ENCODE measurements at places on chromosomes 7 and 10. TPM values are rescaled to one million over a fixed set of nuclear protein-coding genes. Genes with fewer than 3 reads are reported as not detected.

GRCh38 chr10:111107846-111108245, 31.0 kb downstream of the ADRA2A start:
- no peak for DNase-seq

DNA sequence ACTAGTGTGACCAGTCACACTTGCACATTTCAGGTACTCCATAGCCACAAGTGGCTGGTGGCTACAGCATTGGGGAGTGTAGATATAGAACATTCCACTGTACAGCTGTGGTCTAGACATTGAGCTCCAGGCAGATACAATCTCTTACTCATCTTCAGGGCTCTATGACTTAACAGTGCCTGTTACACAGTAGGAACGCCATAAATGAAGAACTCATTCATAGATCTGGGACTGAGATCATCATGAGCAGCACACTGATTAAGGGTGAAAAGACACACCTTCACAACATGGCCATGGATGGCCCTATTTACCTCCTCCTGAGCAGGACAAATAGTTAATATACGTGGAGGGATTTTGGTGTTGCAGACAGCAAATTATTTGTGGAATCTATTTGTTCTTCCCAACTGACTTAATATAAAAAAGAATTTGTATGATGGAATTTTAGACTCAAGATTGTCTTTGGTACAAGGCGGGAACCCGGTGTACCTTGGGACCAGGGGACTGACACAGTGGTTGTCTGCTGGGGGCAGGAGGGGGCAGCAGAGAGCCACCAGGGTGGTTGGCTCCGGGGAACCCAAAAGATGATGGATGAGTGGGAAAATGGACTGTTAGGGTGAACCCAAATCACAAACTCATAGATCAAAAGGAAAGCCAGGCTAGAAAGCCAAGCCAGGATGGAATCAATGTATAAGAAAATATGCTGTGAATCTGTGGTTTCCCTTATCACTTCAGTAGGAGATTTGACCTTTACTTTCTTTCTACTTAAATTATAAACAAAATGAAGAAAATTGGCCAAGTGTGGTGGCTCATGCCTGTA, 24.3 kb upstream of the CPA2 start:
- DNase-seq = peak; percentile 80

DNA sequence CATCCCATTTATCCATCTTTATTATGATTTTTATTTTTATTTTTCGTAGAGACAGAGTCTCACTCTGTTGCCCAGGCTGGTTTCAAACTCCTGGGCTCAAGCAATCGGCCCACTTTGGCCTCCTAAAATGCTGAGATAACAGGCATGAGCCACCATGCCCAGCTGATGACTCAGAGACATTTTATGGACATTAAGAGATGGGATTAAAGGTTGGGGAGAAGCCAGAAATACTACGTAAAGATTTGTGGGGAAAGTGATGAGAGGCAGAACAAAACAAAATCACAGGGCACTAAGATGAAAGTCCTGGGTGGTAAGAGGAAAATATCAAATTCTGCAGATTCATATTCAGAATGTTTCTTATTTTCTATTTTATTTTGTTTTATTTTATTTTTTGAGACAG, 7.6 kb downstream of the WNT8B start:
- DNase-seq = no peak

DNA sequence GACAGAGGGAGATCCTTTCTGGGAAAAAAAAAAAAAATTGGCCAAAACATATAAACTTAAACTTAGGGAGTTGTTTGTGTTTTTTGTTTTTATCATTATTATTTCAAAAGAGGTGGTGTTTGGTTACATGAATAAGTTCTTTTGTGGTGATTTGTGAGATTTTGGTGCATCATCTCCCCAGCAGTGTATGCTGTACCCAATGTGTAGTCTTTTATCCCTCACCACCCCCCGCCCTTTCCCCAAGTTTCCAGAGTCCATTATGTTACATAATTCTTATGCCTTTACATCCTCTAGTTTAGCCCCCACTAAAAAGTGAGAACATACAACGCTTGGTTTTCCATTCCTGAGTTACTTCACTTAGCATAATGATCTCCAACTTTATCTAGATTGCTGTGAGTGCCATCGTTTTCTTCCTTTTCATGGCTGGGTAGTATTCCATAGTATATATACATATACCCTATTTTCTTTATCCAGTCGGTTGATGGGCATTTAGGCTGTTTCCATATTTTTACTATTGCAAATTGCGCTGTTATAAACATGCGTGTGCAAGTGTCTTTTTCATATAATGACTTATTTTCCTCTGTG, 148.1 kb upstream of the ZNF92 start:
- DNase-seq = no peak

The ABCB4 gene
- total RNA-seq = 0.42 TPM

The H2BK1 gene
- total RNA-seq = not detected

The COBL gene
- total RNA-seq = 52.6 TPM

Measured in myocyte (in vitro differentiated cells).